Myometrial cell (primary cell): ENCODE measurements at places on chromosomes 6 and 20. TPM values are rescaled to one million over a fixed set of nuclear protein-coding genes. Genes with fewer than 3 reads are reported as not detected.

DPPA5 gene
- total RNA-seq = not detected in 2 replicates

POU3F2 gene
- total RNA-seq = not detected in 2 replicates

PRR18 gene
- not detected in 2 replicates for total RNA-seq

MOCS1 gene
- total RNA-seq = 8.1 and 12.2 TPM in 2 replicates

BCAS4 gene
- 14.4 and 18.8 TPM in 2 replicates for total RNA-seq

OTOR gene
- not detected in 2 replicates for total RNA-seq

WFDC10A gene
- total RNA-seq = not detected in 2 replicates

FKBP1C gene
- total RNA-seq = 0.18 and 0.29 TPM in 2 replicates

RNF39 gene
- total RNA-seq = not detected in 2 replicates

AAR2 gene
- 26.4 and 36.0 TPM in 2 replicates for total RNA-seq

PAK5 gene
- total RNA-seq = not detected in 2 replicates

TRIM15 gene
- not detected in 2 replicates for total RNA-seq

THBS2 gene
- total RNA-seq = 483 and 502 TPM in 2 replicates

ACTL10 gene
- 2.3 and 3.2 TPM in 2 replicates for total RNA-seq

OR2H1 gene
- not detected in 2 replicates for total RNA-seq

APOM gene
- 1.4 and 1.7 TPM in 2 replicates for total RNA-seq

RBL1 gene
- total RNA-seq = 3.2 and 7.4 TPM in 2 replicates

F13A1 gene
- not detected in 2 replicates for total RNA-seq

MED20 gene
- 20.4 and 37.8 TPM in 2 replicates for total RNA-seq

CST5 gene
- not detected in 2 replicates for total RNA-seq
